ENCODE measurements at places on chromosomes 13 and 19.

DNA sequence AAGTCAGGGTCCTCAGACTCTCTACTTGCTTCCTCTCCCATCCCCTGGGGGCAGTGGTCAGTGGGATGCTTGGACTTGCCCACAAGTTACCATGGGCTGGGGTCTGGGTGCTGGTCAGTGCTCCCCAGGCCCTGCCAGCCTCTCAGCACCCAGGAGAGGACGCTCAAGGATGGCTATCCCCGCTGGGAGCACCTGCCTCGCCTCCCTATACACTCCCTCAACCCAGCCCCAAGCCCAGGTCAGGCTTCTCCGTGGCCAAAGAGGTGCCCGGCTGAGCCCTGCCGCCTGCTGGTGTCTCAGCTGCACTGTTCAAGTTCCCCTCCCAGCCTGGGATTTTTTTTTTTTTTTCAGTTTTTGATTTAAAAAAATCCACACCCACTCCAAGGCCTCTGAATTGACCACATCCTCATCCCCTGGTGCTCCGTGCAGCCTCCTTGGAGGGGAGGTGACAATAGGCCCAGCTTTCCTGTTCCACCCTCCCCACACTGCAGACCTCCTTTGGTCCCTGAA, 10.8 kb downstream of the F2RL3 start:
- peak; percentile 70 for DNase-seq

DNA sequence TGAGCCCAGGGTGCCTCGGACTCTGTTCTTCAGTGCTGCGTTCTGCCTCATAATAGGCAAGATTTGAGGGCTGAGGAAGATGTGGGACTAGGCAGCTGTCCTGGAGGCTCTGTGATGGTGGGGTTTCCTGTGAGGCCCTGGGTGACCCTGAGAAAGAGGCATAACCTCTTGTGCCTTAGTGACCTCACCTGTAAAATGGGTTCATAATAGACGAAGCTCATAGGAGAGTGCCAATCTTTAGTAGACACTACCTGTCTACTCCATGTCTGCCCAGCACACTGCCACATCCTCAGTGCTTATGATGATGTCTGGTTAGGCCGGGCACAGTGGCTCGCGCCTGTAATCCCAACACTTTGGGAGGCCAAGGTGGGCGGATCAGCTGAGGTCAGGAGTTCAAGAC, 23.4 kb downstream of the RRAS start:
- no peak for DNase-seq

GRCh38 chr19:43731346-43731745, 15.5 kb downstream of the IRGC start:
- DNase-seq = no peak

GRCh38 chr13:40588101-40588500, 78.3 kb downstream of the FOXO1 start:
- DNase-seq = no peak

DNA sequence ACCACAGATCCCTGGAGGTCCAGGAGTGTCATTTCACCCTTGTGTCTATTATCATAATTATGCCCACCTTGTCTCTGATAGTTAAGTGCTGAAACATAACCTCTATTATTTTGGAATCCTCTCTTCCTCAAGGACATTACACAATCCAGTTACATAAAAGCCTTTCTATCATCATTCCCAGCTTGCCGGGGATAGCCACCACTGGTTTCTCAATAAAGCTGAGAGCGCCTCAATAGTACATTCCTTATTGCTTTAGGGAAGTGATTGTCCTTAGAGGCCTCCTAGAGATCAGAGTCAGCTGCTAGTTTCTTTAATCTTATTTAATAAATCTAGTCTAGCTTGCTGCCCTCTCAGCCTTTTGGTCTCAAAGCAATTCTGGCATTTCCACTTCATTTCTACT, 490.0 kb upstream of the ATXN8OS start:
- no peak for DNase-seq

DNA sequence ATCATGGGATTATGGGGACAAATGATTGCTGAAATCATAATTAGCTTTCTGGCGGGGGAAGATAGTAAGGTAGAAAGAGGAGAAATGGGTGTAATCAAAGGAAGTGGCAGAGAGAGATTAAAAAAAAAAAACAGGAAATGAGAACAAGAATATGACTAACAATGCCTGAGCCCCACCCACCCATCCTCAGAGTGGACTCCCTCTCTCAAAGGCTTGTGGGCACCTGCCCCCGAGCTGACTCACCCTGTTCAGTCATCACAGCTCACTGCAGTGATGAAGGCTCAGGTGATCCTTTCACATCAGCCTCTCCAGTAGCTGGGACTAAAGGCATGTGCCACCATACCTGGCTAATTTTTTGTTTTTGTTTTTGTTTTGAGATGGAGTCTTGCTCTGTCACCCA, 26.4 kb upstream of the TPT1 start:
- no peak for DNase-seq

DNA sequence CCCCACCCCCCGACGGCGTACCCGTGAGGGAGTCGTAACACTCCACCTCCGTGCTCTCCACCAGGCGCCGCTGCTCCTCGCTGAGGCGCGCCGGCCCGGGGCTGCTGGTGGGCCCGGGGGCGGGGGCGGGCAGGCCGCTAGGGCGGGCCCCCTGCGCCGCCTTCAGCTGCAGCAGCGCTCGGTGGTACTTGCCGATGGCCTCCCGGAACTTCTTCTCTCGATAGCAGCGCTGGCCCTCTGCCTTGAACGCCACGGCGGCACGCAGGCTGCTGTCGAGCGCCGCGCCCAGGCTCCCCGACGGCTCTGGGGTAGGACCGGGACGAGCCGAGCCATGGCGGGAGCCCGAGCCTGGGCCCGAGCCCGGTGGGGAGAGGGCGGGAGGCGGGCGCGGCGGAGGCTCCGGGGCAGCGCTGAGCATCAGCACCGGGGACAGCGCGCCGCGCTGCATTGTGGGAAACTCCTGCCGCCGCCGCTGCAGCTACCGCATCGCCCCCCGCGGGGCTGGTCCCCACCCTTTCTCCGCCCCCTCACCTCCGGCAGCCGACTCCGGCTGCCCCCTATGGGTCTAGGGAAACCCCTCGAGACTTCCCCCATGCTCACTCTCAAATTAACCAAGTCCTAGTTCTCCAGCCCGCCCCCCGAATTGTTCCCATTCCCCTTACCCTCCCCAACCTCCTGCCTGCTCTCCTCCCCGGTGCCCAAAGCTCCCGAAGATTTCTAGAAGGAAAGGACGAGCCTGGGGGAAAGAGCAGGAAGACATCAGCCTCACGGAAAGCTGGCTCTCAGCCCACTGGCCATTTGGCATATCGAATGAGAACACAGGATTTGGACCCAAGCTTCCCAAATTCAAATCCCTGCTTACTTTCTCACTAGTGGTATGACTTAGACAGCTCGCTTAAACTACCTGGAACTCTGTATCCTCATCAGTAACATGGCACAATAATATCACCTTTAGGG, at the start of gene TTC9B:
TSS of gene TTC9B (minus strand) at position 451 of the 957 bp plus-strand sequence. CDS start at position 448, 3 bp downstream.
- no peak for DNase-seq

DNA sequence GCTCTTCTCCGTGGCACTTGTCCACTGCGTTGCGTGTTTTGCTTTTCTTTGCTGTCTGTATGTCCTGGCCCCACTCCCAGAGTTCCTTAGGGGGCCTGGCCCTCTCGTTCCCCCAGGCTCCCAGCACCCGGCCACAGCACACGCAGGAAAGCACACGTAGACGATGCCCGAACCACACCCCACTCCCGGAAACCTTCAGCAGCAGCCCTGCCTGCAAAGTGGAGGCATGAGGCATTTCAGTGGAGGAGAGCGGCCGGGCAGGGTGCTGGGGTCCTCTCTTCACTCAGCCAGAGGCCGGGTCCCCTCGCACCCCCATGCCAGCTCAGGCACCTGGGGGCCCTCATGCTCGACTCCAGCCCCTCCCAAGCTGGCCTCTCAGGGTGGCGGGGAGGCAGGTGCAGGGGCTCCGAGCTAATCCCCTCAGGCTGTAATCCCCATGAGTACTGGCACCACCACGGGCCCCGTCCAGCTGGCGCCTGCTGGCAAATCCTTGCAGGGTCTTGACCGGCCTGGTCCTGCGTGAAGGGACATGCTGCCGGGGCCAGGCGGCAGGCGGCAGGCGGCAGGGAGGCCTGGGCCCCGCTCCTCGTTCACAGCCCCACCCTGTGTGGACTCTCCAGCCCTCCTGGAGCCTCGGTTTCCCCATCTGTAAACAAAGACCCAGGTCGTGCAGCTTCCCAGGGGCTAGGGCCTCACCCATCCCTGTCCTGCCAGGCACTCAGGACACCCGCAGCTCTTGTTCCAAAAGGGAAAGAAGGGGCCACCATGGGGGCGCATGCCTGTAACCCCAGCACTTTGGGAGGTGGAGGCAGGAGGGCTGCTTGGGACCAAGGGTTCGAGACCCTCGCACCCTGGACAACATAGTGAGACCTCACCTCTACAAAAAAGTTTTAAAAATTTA, 7.0 kb downstream of the PIP5K1C start:
- DNase-seq = no peak

DNA sequence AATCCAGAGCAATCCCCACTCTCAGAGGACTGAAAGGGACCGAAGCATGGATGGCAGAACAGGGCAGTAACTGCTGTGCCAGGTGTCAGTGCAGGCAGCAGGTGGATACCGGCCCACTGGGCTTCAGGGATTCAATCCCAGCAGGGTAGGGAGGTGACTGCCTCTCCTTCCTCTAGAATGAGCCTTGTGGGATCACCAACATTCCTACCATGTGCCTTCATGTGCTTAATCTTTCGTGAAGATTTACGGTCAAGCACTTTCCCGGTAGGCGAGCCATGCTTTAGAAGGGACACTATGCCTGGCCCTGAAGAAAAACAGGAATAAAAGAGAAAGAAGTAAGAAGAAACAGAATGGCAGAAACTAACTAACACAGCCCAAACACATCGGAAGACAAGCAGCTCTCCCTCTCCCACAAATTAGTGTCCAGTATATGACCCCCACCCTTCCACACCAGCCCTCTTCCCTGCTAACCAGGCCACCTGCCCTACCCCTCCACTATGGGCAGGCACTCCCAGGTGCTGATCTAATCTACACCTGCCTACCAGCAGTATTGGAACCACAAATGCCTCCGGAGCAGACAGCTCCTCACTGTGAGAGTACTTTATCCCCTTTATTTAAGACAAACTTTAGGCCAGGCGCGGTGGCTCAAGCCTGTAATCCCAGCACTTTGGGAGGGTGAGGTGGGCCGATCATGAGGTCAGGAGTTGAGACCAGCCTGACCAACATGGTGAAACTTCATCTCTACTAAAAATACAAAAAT, 162.5 kb downstream of the NUFIP1 start:
- DNase-seq = no peak

DNA sequence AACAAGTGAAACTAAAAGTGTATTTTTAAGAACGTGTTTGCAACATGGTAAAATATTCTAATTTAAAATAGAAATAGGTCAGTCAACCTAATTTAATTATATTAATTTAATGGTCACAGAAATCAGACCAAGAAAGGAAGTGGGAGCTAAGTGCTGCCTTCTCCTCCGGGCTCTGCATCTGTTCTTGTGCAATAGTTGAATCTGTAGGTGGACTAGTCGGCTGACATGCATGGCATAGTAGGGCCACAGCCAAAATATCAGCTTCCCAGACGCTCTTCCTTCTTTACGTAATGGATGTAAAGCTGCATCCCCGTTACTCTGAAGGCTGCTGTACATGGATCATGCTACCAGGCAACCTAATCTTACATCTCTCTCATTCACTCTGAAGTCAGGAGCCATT, 47.3 kb downstream of the COL4A1 start:
- no peak for DNase-seq

- DNase-seq = no peak
Observed at GRCh38 chr19:51294211-51294976, 17.1 kb upstream of the IGLON5 start.

GRCh38 chr13:75319254-75319653, 162.7 kb downstream of the TBC1D4 start:
- DNase-seq = no peak

DNA sequence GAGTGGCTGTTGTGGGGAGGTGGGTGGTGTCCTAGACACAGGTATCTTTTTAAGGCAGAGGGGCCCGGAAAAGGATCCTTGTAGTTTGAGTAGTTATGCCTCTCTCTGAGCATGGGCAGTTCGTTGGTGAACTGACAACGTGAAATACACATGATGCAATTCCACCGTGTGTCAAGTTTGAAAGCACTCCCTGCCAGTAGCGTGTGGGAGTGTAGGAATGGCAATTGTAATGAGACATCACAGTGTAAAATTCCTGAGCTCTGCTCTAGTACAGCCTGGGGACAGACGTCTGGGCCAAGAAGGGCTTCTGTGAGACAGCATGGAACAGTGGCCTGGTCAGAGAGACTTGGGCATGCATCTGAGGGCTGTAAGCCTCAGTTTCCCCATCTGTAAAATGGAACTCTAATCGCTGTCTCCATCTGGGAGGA, 10.4 kb upstream of the ASF1B start:
- no peak for DNase-seq

DNA sequence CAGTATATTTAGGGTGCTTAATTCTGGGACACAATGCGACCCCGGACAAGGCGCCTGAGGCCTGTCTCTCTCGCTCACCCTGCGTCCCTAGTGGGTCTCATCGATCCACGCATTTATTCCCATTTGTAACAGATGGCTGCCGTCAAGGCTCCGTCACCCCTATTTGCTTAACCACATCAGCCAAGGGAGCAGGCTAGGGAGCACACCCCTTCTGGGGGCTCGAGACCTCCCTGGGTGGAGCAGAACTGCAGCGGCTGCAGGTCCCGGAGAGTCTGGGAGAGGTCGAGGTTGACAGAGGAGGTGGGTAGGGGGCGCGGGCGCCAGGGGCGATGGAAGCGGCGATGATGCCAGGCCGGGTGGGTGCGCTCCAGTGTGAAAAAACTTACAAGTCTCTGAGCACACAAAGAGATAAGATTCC, 507 bp downstream of the ALG5 start:
- DNase-seq = no peak

- DNase-seq = no peak
Observed at GRCh38 chr13:22862478-22862877, 318.3 kb upstream of the SGCG start.

DNA sequence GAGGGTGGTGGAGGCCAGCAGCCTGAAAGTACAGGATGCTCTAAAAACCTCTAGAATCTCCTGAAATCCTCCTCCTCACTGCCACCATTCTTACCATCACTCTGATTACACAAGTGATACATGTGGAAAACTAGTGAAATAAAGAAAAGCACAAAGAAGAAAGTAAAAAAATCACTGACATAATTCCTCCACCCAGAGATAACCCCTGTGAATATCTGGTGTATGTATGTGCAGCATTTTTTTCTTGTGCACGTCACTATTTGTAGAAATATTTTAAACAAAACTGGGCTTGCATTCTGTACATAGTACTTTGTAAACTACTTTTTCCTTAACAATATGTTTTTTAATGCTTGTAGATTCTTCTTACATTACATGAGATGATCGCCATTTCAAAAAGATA, 73.2 kb downstream of the CDADC1 start:
- DNase-seq = no peak

GRCh38 chr13:34628209-34628682, 313.8 kb upstream of the NBEA start:
- peak; percentile 91 for DNase-seq

DNA sequence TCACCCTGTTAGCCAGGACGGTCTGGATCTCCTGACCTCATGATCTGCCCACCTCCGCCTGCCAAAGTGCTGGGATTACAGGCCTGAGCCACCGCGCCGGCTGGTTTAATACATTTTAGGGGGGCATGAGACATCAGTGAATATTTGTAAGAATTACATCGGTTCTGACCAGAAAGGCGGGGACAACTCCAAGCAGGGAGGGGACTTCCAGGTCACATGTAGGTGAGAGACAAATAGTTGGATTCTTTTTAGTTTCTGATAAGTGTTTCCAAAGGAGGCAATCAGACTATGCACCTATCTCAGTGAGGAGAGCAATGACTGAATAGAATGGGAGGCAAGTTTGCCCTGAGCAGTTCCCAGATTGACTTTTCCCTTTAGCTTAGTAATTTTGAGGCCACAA, 3.7 kb upstream of the ZNF552 start:
- no peak for DNase-seq
